ENCODE measurements at places on chromosomes 2 and 18.

GRCh38 chr2:227703961-227704360 lies 13.9 kb downstream of the SLC19A3 start:
- DNase-seq: no peak

- no peak for DNase-seq
Observed at GRCh38 chr2:238841542-238842164, 6.2 kb upstream of the TWIST2 start.

GRCh38 chr2:45929674-45930395 lies 278.4 kb downstream of the PRKCE start:
- no peak for DNase-seq

GRCh38 chr2:9268301-9269080 lies 61.9 kb downstream of the ASAP2 start:
- DNase-seq: no peak

GRCh38 chr2:213678437-213679218 lies 394.4 kb downstream of the SPAG16 start:
- DNase-seq: no peak

DNA sequence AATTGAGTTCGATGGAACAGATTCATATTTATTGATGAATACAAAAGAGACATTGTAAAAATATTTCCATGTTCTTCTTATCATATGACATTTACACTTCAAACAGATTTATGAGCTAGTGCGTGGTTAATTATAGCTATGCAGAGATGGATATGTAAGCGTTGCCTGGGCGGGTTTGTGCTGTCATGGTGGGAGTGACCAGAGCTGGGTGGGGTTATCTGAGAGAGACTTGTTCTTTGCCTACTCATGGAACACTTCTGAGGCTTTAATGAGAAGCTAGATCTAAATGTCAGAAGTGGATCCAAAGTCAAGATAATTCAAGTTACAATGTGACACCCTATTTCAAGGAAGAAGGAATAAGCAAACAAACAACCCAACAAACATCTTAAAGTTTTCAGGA lies 162.3 kb upstream of the ZEB2 start:
- DNase-seq: peak; percentile 73

DNA sequence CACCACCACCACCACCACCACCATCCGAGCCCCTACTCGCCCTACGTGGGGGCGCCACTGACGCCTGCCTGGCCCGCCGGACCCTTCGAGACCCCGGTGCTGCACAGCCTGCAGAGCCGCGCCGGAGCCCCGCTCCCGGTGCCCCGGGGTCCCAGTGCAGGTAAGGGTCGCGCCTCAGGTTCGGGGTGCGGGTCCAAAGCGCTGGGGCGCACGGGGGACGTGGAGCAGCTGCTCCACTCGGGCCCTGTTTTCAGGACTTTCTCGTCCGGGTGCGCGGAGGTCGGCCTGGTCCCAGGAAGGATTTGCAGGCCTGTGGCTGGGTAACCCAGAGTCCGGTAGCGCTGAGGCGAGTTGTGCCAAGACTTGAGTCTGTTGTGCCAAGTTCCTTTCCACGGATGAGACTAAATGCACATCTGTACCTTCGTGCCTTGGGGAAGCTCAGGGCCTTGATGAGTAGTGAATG lies 2.8 kb downstream of the GATA6 start:
- no peak for DNase-seq

DNA sequence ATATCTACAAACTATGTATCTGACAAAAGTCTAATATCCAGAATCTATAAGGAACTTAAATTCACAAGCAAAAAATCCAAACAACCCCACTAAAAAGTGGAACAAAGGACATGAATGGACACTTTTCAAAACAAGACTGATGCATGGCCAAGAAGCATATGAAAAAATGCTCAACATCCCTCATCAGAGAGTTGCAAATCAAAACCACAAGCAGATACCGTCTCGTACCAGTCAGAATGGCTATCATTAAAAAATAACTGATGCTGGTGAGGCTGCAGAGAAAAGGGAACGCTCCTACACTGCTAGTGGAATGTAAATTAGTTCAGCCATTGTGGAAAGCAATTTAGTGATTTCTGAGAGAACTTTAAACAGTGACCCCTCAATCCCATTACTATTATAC lies 56.5 kb downstream of the CCBE1 start:
- DNase-seq: no peak

- DNase-seq: no peak
Observed at GRCh38 chr2:197159661-197160211, 150.8 kb downstream of the ANKRD44 start.

DNA sequence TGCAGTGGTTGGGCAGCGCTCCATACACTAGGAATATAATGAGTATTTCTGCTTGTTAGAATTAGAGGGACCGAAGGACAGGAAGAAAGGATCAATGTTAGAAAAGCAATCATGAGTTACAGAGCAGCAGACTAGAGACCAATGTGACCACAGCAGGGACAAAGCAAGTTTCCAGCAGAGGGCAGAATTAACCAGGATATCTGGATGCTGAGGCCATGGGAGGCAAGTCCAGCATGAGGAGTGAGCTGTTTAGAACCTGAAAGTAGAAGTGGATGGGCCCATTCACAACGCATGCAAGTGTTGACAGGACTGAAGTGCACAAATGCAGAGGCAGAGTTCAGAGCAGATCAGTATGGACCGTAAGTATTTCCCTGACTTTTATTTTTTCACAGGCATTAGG lies 910.4 kb upstream of the GYPC start:
- peak; percentile 79 for DNase-seq

GRCh38 chr2:203819434-203820133 lies 48.0 kb upstream of the CTLA4 start:
- DNase-seq: no peak

DNA sequence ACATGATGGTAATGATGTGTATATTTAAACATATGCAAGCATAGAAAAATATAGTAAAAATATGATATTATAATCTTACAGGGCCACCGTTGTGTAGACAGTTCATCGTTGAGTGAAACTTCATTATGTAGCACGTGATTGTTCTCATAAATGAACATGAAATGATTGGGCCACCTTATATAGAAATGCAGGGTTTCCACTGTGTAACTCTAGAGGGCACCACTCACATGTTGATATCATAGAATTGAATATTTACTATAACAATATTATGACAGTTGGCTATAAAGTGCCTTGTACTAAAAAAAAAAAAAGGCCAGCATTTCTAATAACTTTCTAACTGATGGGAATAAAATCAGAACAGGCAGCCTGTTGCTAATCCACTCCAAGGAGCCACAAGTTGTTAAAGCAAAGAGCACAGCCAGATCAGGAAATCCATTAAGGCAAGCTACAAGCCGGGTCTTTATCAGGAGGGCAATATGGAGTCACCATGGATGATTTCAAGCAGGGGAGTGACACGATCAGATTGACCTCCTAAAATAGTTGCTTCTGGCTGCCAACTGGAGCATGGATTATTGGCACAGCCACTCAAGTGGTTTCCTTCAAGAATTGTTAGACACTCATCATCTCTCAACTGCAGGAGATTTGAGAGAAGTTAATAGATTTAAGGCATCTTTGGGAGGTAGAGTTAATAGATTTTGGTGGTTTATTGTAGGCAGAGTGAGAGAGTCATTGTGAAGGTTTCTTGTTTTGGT lies 16.7 kb downstream of the IL1F10 start:
- DNase-seq: peak; percentile 52

DNA sequence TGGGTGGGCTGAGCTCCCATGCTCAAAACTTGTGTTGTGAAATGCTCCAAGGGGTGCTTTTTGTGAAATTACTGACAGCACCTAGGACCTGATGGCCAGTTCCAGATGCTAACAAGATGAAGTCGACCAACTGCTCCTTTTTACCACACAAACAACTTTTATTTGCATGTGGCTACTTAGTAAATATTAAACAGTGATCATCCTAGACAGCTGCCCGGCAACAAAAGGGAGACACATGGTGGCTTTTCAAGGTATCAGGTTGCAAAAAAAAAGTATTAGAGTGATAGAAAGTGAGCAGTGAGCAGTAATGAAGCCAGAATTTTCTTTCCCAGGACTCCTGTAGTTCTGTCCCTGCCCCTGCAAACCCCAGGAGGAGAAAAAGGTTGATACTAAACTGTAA lies 118.5 kb downstream of the RPIA start:
- no peak for DNase-seq

DNA sequence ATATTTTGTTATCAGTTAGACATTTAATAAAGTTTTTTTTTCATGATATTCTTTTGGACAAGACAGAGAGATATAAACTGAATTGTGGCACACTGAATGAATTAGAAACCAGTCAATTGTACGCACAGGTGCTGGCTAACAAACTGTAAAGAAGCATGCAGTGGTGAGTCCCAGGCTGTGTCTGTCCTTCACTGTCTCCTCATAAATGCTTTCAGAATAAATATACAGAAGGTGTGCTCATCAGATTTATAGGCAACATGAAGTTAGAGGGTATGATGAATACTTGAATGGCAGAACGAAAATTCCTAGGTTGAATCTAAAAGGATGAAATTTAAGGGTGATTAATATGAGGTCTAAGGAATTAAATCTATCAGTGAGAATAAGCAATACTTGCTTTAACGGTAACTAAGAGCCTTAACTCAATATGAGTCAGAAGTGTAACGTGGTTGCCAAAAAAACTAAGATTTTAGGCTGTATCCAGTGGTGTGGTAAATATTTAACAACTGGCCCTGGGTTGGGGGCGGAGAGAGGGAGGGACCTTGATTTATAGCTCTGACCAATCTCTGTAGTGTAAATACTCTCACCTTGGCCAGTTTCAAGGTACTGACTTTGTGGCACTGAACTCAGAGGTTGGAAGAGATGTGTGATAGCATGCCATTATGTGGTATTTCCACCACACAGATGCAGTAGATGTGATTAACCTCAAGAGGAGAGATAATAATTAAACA lies 41.9 kb upstream of the AAK1 start:
- DNase-seq: no peak

DNA sequence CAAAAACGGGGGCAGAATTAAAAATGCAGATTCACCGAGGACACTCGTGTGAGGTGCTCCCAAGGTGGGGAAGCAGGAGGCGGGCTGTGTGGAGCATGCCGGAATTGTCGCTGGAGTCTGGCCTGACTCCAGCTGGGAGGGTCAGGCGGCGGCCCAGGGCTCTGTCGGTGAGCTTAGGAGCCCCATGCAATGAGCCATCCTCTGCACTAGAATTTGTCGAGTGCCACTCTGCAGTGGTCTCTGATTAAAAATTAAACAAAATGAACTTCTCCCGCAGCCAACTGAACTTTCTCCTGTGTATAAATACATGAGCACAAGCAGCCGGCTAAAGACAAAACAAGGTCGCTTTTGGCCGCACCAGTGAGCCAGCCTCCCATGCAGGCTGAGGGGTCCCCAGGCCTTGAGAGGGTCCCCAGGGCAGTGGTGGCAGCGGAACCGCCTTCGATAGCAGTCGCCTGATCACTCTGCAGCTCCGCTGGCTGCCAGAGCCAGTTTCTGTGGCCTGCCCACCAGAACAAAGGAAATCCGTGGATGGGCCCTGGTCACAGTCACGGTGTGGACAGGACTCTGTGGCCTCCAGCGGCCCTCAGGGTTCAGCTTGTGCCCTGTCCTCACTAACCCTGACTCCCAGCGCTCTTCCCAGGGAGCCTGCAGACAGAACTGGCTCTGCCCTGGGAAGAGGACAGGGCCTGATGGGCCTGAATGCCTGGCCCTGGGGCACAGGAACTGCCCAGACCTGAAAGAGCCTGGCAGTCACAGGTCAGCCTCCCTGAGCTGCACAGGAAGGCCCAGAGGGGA lies 201.3 kb downstream of the EIPR1 start:
- DNase-seq: no peak

GRCh38 chr2:235779444-235779896 lies 285.6 kb downstream of the AGAP1 start:
- peak; percentile 74 for DNase-seq

- DNase-seq: no peak
Observed at GRCh38 chr2:232132181-232132580, 170.7 kb downstream of the DIS3L2 start.

DNA sequence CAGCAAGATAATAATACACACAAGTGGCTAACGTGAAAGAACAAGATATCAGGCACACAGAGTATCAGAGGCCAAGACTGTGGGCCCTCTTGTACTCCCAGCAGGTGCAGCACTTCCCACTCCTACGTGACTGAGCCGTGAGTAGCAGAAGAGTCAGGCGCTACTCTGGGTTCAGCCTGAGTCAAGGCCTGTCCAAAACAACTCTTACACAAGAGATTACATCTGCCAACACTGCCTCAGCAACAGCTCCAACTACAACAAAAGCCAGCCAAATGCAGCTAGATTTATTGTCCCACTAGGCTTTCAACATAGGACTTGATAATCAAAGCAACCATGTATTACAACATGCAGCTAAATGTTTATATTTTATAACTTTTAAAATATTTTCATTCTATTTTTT lies 56.2 kb downstream of the ITSN2 start:
- peak; percentile 8 for DNase-seq

- DNase-seq: no peak
Observed at GRCh38 chr2:11033114-11033513, 121.4 kb downstream of the KCNF1 start.

GRCh38 chr18:70523035-70523791 lies 234.4 kb downstream of the SOCS6 start:
- no peak for DNase-seq

DNA sequence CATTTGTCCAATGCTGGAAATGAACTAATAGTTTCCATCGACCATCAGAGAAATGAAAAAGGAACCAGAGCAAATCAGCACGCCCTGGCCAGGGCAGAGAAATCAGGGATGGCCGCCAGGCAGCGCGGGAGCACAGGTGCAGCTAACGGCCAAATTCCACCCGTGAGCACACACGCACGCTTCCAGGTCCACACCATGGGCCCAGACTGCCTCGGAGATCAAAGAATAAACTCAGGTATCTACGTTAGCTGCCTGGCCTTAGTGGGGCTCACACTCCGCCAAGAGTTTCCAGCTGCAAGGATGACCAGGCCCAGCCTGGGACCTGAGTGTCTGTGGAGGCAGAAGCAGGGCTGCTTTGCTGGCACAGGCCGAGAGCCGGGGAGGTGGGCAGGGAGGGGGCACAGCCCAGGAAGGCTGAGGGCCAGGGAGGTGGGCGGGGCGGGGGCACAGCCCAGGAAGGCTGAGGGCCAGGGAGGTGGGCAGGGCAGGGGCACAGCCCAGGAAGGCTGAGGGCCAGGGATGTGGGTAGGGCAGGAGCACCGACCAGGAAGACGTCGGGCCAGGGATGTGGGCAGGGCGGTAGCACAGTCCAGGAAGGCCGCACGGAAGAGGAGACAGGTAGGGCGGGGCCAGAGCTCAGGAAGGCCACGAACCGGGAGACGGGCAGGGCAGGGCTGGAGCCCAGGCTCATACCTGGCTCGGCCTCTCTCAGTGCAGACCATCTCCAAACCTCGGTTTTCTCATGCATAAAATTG lies 43.2 kb upstream of the SALL3 start:
- no peak for DNase-seq

GRCh38 chr2:152186262-152186661 lies 10.7 kb upstream of the STAM2 start:
- DNase-seq: no peak

GRCh38 chr18:59517446-59518165 lies 158.5 kb upstream of the LMAN1 start:
- DNase-seq: no peak

- DNase-seq: no peak
Observed at GRCh38 chr2:25368660-25369059, 26.9 kb upstream of the DNMT3A start.

DNA sequence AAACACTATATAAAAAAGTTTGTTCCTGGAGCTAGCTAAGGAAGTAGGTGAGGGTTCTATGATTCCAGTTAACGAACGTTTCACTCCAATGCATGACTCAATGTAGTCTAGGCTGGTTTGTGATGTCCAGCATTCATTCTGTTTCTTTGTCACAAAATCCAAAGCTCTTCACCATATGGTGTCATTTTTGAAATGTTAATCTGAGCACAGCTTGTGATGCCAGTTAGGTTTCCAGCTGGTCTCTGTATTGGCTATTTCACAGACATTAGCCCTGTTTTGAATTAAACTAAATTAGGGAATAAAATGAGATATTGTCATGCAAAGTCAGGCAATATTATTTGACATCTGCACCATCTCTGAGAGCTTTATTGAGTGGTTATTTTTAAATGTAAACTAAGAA lies 159.4 kb downstream of the RBM43 start:
- DNase-seq: no peak
